ENCODE measurements at places on chromosomes 1 and 21. TPM values are rescaled to one million over a fixed set of nuclear protein-coding genes. Genes with fewer than 3 reads are reported as not detected.

GRCh38 chr1:223504741-223505140 lies 111.5 kb downstream of the CCDC185 start:
- no peak for DNase-seq

DNA sequence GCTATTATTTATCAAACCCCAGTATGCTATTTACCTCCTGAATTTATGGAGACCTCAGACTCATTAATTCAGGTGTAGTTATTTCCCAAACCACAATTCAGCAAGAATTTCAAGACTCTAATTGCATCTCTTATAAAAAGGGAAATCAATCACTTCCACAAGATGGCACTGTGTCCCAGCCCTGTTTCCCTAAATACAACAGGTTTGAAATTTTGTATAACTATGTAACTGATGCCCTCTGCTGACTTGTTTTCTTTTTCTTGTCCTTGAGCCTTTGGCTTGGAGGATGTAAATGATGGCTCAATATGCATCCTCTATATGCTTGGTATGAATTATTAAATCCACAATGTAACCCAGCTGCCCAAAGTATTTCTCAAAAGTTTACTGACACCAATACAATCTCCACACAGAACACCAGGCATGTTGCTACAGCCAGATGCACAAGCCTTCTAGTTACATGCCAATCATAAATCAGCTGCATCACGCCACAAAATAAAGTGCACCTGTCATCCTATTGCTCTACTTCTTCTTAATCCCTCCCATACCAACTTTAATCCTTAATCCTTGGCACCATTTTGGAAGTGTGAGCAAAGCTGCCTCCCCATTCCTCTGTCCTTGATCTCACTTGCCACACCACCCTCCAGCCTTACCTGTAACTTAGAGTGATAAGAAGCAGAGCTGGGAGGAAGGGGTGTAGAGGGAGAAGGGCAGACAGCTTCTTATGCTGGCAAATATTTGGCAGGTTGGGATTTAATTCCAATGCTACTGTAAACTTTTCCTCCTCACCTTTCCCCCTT lies 9.0 kb downstream of the C1orf105 start:
- DNase-seq: peak; percentile 42

GRCh38 chr1:64826991-64827390 lies 82.1 kb downstream of the RAVER2 start:
- no peak for DNase-seq

The RAB3B gene
- total RNA-seq: 0.18 TPM

DNA sequence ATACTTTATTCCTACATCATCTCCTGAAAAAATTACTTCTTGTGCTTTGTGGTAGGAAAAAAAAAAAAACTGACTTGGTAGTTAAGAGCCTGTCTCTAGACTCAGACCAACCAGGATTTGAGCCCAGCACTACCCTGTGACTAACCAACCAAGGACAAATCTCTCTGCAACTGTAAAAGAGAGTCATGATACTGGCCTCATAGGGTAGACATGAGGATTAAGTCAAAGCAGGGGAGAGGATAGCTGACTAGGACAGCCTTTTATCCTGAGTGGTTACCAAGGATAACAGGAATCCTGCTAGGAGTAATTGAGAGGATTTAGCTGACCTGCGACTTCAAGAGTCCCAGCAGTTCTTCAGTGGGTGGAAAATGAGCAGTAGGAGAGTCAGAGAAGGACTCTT lies 112.8 kb downstream of the C1orf21 start:
- DNase-seq: no peak

- DNase-seq: no peak
These were observed 3.9 kb downstream of the EFCAB14 start for GRCh38 chr1:46714976-46715375.

The LENEP gene
- total RNA-seq: 1.6 TPM

GRCh38 chr1:16172964-16173446 lies 17.1 kb upstream of the EPHA2 start:
- no peak for DNase-seq

DNA sequence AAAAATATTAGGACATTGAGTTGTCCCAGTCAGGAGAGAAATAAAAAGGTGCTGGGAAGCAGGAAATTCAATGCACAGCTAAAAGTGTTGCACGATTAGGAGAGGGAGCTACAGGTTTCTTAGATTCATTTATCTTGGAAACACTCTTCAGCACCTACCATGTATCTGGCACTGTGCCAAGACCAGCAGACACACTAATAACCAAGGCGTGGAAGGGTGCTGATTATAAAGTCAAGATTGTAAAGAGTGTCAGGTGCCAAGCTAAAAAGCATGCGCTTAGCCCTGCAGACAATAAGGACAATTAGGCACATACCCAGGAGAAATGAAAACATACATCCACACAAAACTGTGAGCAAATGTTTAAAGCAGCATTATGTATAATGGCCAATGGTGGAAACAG lies 129.9 kb downstream of the DSCAM start:
- DNase-seq: no peak

DNA sequence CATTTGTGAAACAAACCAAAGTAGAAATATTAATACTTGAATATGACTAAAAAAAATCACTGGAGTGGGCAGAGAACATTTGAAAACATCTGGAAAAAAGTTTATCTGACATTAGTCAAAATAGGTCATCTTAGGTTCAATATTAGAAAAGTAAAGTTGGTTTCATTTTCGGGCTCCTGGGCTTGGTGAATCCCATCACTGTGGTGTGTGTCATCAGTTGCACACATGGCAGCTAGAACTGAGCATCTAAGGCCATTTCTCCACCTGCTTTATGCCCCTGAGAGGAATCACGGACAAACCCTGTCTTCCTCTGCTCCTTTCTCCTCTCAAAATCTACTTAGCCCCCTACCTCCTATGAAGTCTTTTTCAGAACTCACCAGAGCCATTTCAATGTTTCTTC lies 5.4 kb downstream of the HSD11B1 start:
- no peak for DNase-seq

DNA sequence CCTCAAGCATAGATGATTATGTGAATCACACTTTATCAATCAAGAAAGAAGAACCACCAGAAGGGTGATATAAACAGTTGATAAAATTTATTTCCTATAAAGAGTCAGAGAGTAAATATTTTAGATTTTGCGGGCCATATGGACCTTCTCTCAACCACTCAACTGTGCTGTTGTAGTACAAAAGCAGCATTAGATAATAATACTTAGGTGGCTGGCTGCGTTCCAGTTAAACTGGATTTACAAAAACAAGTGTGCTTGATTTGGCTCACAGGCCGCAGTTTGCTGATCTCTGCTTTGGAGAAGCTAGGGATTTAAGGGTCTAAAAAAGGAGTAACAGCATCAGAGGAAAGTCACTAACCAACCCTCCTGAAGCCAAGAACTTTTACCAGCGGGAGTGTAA lies 1406.0 kb downstream of the KCNT2 start:
- DNase-seq: no peak

DNA sequence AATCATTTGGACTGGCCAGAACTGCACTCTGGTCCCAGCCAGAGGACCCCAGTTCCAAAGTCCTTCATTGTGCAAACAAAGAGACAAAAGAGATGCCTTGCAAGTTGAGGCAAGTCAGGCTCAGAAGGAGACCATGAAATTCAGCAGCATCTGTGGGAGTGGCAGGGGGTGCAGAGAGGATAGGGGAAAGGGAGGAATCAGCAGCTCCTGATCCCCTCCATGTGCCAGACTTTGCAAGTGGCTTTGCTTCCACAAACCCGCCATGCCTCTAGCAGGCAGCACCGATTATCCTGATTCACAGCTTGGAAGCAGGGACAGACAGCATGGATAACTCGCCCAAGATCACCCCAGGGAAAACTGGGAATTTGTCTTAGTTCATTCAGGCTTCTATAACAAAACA lies 2.1 kb upstream of the CAPN9 start:
- DNase-seq: no peak

DNA sequence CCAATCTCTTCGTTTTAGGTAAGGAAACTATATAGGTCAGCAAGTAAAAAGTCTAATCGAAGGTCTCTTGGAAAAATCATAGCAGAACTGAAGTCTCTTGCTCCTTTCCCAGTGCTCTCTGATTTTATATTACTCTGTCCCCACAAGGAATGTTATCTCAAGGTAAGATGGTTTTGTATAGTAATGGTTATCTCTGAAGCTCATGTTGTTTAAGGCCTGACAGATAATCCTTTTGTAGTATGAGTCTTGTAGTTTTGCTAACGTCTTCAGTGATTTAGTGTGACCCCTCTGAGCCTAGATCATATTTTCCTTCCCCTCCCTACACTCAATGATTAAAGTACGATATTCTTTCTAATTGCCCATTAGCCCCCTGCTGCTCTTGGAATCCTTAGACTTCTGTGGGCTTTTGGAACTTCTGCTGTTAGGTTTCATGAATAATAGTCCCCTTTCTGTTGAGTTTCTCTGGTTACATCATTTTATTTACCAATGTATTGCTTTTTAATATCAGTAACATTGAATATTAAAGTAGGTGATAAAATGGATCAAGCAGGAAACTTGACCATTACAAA lies 52.1 kb downstream of the CNST start:
- DNase-seq: no peak

The GJA5 gene
- total RNA-seq: not detected

GRCh38 chr1:171245458-171246064 lies 2.7 kb upstream of the FMO1 start:
- no peak for DNase-seq
